ENCODE measurements at places on chromosomes 5 and 9.
A peak's percentile ranks its signal among the peaks of the same experiment; 100 is the strongest.

DNA sequence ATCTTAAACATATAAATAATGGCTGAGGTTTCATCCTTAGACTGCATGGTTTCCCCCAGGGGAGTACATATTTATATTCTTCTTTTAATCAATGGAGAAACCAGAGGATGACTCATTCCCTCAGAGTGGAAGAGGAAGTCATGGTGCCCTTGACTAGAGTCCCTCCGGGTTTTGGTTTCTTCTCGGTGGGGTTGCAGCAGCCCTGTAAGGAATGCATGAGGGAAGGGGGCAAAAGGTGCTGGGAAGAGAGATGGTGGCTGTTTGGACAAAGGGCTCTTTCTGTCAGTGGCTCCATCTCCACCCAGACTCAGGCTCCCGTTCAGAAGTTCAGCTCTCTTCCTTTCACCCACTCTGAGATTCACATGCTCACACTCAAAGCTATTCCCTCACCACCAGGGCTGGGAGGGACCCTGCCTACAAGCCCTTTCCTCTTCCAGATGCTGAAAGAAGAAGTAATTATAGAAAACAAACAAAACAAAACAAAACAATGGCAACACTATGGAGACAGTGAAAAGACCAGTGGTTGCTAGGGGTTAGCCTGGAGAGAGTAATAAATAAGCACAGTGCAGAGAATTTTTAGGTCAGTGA lies 129.8 kb upstream of the IL12B start:
- no peak for DNase-seq

DNA sequence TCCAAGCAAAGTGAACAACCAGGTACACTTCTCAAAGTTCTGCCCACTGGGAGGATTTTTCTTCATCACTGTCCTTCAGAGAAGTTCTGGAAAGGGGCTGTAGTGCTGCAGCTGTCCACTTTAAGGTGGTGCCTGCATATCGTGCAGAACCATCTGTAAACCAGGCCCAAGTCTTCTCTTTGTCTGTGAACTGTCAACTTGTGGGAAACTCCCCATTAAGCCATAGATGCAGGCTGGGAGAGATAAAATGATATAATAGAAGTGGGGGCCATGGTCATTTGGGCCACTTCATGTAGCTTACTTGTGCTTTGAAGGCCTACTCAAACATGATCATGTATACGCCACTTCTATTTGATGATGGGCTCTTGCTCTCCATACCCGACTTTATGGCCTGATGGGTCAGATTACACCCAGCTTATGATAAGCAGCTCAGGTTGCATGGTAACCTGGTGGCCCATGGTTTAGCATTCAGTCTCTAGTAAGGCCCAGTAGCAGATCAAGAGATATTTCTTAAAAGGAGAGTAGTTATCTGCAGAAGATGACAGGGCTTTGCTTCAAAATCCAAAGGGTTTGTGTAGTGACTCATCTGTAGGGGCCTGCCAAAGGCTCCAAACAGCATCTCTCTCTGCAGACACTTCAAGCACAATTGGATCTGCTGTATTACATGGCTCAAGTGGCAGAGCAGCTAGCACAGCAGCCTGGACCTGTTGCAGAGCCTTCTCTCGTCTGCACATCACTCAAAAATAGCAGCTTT lies 15.7 kb upstream of the BTF3 start:
- DNase-seq: no peak

DNA sequence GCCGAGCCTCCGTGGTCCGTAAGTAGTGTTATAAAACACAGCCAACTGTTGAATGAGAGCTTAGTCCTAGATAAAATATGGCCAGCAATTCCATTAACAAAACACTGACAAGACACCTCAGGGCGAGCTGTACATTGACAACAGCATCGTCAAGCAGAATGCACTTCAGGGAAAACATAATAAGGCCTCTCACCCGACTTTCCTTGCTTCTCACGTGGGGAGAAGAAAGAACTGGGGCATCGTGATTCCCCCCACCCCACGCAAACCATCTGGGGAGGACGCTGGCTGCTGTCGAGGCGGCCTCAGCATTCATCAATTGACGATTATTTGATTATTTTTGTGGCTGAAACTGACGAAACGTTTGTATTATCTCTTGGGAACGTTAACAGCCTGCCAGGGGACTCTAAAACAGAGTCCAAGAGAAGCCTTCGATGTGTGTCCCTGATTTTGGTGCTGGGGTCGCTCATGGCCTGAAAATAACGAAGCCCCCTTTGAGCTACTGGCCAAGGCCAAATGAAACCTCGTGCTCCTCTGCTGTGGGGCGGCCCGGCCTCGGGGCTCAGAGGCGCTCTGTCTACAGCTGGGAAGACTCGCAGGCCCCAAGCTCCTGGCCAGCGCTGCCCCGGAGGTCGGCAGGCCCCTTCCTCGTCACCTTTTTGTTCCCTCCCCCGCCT lies 464 bp downstream of the GDF9 start:
- DNase-seq: no peak

GRCh38 chr9:111663301-111663823 lies 2.0 kb downstream of the GNG10 start:
- no peak for DNase-seq

GRCh38 chr9:106502930-106503329 lies 360.0 kb upstream of the ZNF462 start:
- DNase-seq: no peak

DNA sequence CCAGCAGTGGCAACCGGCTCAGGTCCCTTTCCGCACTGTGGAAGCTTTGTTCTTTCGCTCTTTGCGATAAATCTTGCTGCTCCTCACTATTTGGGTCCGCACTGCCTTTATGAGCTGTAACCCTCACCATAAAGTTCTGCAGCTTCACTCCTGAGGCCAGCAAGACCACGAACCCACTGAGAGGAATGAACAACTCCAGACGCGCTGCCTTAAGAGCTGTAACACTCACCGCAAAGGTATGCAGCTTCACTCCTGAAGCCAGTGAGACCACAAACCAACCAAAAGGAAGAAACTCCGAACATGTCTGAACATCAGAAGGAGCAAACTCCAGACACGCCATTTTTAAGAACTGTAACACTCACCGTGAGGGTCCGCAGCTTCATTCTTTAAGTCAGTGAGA lies 103.5 kb downstream of the GLIS3 start:
- no peak for DNase-seq

DNA sequence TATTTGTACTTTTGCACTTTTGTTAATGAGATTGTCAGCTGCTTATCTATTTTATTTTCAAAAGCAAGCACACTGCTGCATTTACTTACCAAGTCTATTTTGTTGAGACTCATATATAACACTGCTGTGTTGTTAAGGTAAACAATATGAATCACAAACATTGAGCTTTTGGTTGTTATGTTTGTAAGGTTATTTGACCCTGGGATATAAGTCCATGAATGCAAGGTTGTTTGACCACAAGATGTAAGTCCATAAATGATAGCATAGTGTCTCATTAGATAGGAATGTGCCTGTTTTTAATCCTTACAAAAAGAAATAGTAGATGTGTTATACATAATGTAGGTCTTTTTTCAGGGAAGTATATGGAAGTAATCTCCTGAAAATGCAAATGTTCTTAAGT lies 845.9 kb downstream of the CDH9 start:
- DNase-seq: peak; percentile 38

DNA sequence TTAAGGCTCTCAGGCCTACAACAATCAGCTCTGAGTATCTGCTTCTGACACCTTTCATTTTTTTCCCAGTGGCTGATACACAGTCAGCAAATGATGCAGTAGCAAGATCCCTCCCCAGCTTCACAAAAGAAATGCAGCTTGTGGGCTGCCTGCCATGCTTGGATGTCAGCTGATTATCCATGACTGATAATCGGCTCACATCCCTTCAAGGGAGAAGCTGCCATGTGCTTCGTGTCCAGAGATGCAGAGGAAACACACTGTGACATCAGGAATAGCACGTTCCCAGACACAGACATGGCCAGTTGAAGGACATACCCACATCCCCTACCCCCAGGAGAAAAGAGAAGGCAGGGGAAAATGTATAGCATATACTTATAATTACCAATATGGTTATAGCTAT lies 27.9 kb downstream of the TMEM215 start:
- DNase-seq: no peak

- DNase-seq: peak; percentile 81
These were observed 483.2 kb downstream of the CDH10 start for GRCh38 chr5:24161559-24161958.

- peak; percentile 20 for DNase-seq
These were observed 227.1 kb downstream of the ARHGEF28 start for GRCh38 chr5:73853091-73853490.

DNA sequence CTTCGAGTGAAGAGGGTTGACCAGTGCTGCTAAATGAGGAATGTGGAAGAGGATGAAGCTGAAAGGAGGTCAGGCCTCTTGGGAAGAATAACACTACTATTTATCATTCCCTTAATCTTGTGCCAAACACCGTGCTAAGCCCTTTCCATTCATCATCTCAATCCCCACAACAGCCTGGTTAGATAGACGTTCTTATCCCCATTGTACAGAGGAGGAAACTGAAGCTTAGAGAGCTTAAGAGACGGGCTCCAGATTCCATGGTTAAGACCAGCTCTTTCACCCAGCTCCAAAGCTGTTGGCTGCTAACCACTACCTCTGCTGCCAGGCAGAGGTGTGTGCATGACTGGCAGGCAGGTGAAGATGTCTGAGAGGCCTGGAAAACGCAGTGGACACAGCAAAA lies 868 bp upstream of the EPB41L4B start:
- DNase-seq: no peak

DNA sequence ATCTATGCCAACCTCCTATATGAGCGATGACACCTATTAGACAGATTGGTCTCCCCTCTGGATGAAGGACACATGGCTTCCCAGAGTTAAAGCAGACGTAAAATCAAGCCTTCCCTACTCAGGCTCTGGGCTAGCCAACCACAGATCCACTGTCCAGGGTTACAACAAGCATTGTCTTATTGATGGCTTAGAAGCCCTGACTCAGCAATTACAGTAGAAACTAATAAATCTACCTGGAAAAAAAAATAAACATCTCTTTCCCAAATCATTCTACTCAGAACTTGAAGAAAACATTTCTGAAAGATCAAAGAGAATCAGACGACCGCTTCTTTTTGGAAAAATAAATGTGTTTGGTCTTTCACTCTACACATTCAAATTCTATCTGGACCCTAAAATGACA lies 189.3 kb downstream of the GLIS3 start:
- no peak for DNase-seq

- DNase-seq: no peak
These were observed 83.7 kb downstream of the SH3TC2 start for GRCh38 chr5:148979083-148979723.

DNA sequence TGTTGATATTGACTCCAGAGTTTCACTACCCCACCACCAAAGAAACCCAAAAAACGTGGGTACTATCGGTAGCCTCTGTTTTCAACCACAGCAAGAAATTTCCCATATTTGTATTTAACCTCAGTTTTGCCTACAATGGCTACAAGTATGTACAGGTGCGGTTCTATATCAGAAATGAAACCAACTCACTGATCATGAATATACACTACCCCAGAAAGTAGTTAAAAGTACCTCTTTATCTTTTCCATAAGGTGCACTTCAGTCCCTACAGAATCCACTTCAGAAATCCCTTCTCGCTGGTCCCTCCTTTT lies 140.6 kb upstream of the SLC12A2 start:
- no peak for DNase-seq

DNA sequence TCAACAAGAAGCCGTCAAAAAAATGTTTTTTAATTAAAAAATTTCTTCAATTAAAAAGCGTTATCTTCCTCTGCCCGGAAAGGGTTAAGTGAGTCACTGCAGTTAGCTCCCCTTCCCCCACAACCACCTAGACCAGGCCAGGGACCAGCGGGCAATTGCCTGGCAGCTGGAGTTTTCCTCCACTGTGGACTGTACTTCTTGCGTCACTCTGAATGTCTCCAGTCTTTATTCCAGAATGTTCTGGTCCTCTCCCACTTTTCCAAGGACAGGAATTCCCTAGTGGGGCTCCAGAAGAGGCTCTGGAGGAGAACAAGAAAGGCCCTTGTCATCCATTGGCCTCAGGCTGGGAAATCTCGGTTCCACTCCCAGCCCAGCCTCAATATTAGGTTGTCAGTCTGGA lies 114.0 kb downstream of the C9orf50 start:
- no peak for DNase-seq

DNA sequence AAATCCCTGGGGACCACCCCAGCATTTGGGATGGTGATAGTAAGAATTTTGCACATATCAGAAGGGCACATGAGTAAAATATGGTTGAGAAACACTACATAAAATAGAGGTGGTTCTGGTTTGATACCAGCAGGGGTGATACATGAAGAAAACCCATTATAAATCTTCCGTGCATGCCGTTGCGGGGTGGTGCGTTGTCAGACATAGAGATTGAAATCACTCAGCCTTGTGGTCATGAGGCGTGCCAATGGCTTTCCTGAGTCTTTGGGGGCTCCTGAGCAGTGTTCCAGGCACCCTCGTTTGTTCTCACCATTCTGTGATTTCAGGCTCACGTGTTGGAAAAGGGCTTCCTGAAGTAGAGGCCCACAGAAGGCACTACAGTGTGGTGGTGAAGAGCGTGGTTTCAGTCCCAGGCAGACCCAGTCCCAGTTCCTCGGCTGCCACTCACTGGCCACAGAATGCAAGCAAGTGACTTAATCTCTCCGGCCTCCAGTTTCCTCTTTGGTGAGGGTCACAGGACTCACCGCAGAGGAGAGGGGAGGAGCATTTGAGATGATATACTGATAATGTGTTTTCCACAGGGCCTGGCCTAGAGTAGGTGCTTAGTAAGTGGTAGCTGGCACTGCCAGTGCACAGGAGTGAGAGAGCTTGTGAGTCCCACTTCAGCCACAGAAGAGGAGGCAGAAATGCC lies 20.5 kb upstream of the GLRX start:
- DNase-seq: no peak

DNA sequence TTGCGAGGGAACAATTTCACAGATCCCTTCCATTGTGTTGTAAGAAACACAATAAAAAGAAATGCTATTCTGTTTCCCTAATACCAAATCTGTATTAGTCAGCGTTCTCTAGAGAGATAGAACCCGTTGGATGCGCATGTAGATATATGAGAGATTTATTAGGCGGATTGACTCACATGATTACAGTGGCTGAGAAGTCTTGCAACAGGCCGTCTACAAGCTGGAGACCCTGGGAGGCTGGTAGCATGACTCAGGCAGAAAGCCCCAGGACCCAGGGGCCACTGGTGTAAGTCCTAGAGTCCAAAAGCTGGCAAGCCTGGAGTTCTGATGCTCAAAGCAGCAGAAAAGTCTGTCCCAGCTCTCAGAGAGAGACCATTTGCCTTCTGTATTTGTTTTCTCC lies 18.4 kb upstream of the IL17B start:
- DNase-seq: peak; percentile 64

- DNase-seq: no peak
These were observed 29.5 kb upstream of the FOXI1 start for GRCh38 chr5:170076211-170076610.

- no peak for DNase-seq
These were observed 109.1 kb upstream of the PCA3 start for GRCh38 chr9:76655121-76655541.

- no peak for DNase-seq
These were observed 146.0 kb downstream of the LIFR start for GRCh38 chr5:38410304-38410990.

DNA sequence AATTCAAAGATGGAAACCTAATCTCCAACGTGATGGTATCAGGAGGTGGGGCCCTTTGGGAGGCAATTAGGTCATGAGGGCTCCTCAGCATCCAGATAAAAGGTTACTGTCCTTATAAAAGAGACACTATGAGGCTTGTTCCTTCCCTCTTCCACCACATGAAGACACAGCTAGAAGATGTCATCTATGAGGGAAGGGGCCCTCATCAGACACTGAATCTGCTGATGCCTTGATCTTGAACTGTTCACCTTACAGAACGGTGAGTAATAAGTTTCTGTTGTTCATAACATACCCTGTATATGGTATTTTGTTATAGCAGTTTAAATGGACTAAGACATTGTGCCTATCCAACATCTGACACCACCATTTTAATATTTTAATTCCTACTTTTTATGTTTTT lies 19.7 kb upstream of the CCNH start:
- no peak for DNase-seq

GRCh38 chr5:123771715-123772114 lies 259.7 kb downstream of the CSNK1G3 start:
- no peak for DNase-seq
